ENCODE measurements at places on chromosomes 5 and 9. TPM values are rescaled to one million over a fixed set of nuclear protein-coding genes. Genes with fewer than 3 reads are reported as not detected.

DNA sequence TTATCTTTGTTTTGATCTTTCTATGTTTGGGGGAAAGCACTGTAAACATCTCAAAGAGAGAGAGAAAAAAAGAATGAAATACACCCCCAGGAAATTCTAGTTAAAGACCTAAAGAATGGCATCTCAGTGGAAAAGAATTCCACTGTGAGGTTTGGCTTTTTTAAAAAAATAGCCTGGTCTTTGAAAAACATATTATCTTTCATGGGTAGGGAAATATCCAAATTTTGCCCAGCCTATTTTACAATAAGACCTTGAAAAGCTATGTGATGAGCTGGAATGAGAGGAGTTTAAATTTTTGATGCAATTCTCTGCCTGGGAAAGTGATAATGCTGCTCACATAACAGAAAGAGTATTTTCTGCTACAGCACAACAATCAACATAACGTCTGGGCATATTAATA, 348.1 kb upstream of the WWC1 start:
- no peak for DNase-seq

- DNase-seq, result peak; percentile 93
Observed at GRCh38 chr5:140400730-140401361, 787 bp upstream of the ANKHD1 start.

GRCh38 chr5:359301-359897, 37.9 kb downstream of the AHRR start:
- DNase-seq, result no peak

DNA sequence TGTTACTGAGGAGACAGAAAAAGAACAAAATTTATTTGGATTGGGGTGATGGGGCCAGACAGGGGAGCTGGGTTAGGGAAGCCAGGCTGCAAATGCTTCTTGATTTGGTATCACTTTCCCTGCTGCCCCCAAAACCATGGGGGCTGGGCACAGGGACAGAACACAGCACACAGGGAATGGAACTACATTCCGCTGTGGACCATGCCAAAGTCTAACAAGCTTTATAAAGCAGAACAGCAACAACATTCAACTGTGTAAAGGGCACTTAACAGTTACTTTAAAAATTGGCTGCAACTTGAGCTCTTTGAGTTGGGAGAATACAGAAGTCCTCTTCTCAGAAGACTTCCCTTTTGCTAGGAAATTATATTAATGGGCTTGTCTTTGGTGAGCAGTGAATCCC, 23.8 kb downstream of the C5orf58 start:
- DNase-seq, result no peak

DNA sequence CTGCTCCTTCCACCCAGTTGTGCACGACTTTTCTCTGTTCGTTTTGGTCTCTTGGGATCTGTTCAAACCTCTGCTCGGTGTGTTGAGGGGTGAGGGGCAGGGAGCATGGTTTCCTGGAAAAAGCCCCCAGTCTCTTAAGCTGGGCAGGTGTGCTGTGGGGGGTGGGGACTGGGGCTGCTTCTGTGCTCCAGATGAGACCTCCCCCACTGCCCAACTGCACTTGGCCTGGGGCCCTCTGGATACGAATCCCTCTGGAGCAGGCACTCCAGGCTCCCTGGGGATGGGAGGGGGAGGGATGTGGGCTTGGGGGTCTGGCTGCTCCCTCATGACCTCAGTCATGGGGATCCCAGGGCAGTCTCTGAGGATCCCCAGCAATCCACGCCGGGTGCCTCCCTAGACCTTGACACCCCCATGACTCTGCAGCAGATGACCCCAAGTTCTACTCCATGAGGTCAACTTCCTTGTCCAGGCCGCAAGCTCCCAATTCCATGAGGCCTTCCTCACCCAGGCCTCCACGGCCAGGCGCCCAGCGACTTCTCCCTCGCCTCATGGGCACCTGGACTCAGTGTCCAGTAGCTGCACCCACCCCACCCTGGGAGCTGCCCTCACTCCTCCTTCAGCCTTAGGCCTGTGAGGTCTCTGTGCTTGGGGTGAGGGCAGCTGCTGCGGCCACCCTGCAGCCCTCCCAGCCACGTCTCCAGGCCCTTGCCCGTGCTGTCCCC, 5.9 kb upstream of the AHRR start:
- no peak for DNase-seq

GRCh38 chr9:117300371-117301110, 114.3 kb downstream of the ASTN2 start:
- peak; percentile 82 for DNase-seq

DNA sequence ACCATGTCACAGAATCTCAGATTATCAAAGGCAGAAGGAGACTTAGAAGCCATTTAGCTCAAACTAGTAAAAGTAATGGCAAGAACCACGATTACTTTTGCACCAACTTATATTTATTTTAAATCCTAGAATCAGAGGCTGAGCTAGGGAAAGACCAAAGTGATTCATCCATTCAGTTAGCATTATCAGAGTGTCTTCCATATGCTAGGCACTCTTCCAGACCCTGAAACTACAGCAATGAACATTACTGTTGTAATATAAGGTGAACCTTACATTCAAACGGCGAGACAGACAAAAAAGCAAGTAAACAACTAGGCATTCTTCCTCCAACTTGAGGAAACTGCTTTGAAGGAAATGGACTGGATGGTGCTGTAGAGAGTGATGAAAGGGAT, 7.9 kb downstream of the PDE6A start:
- no peak for DNase-seq

C5orf58 gene
- not detected for total RNA-seq

- no peak for DNase-seq
Observed at GRCh38 chr5:99141534-99142128, 212.8 kb upstream of the CHD1 start.

DNA sequence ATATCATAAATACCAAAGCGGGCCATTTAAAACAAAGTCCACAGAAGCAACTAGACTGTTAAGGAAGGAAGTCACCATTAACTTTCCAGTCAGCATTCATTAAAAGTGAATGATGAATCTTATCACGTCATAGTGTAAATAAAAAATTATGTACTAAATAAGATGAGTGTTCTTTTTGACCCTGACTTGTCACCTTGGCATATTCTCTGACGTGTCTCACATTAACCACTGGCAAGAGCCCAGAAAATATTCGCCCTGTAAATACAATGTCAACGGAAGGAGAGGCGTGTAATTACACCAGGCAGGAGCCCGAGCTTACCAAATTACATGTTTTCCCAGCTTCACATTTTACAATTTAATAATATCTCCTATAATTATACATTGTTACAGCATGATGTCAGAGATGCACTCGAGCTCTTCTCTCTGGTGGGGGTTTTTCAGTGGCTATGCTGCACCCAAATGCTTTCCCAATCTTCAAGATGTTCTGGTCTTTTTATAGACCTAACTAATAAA, 29.3 kb upstream of the UBE2QL1 start:
- peak; percentile 40 for DNase-seq

SLC34A1 gene
- total RNA-seq, result not detected

- DNase-seq, result no peak
Observed at GRCh38 chr5:163221581-163221980, 215.8 kb upstream of the CCNG1 start.

DNA sequence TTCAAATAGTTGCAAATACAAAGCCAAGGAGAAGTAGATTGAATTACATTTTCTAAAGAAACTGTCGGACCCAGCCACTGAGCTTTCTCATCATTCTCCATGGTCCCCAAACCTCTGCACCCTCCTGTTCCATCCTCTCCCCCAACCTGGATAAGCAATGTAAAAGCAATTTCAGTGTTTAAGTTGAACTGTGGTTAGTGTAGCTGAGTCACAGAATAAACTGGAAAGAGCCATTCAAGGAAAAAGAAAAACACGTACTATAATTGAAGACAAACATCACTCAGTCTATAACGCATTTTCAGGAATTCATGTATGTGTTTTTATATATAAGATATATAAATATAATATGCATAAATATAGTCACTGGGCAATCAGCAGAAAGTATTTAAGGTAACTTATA, 54.1 kb upstream of the TMEM161B start:
- DNase-seq, result no peak

DNA sequence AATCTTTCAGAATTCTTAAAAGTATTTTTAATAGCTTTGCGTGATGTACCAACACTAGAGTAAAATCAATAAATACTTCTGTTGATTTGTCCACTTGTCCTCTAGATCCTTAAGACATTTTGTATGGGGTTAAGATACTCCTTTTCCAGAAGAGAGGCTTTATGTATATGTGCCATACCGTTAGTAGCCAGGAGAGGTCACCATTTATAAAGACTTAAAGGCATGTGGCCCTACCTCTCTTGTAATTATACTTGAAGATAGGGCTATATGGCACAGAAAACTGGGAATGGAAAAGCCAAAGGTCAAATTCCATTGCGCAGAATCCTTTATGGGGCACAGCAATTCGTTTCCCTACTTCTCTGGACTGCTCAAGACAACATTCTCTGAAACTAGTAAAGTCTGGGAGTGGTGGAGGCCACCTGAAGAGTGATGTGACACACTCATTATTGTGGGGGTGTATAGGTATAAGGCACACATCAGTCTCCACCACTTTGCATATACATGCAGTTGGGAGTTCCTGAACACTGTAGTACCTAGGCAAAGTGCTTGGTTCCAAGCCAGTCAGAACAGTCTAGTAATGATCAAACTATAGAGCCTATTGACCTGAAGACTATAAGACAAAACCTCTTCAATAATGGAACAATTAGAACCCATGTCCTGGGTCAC, 140.1 kb upstream of the FBXL17 start:
- peak; percentile 38 for DNase-seq
